ENCODE measurements at places on chromosomes 7 and 10. TPM values are rescaled to one million over a fixed set of nuclear protein-coding genes. Genes with fewer than 3 reads are reported as not detected.
A peak's percentile ranks its signal among the peaks of the same experiment; 100 is the strongest.

Gene SEC31B
- total RNA-seq: 2.0 TPM

Gene IL2RA
- total RNA-seq: not detected

Gene ITPRID1
- not detected for total RNA-seq

Gene TMEM72
- total RNA-seq: not detected

GRCh38 chr7:30463405-30464145 lies 15.0 kb downstream of the NOD1 start:
- H3K27ac ChIP-seq: no peak overlapping the region
- H3K4me1 ChIP-seq: peaks cover 36% of the 10 kb centered on the region
- DNase-seq: no peak
- H3K36me3 ChIP-seq: no peaks in the 10 kb centered on the region
- H3K4me3 ChIP-seq: no peak overlapping the region

- H3K36me3 ChIP-seq: no peaks in the 10 kb centered on the region
- H3K27ac ChIP-seq: peak overlapping the region; percentile 31
- no peaks in the 10 kb centered on the region for H3K27me3 ChIP-seq
- H3K4me1 ChIP-seq: no peaks in the 10 kb centered on the region
- no peak overlapping the region for H3K4me3 ChIP-seq
These were observed 208.6 kb downstream of the ZNF365 start for GRCh38 chr10:62582804-62583208.

DNA sequence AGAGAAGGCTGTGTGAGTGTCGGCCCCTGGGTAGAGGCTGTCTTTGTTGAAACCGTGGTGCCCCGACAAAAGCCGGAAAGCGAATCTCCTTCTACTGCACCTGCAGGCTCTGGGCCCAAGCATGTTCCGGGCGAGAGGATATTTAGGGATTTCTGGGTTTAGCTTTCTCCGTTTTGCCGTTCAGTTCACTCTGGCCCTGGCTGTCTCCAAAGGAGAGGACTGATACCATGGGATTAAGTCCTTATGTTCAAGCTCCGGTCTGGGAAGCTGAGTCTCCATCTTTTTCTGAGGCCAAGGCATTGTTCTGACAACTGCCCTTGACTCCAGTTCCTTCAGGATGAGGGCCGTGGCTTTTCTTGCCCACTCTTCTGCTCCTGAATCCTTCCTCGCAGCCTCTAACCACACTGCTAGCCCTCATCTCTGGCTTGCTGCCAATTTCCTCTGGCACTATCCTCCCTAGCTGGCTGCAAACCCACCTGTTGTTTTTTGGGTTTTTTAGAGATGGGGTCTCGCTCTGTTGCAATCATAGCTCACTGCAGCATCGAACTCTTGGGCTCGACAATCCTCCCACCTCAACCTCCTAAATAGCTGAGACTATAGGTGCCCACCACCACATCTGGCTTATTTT lies 206.8 kb downstream of the SKIDA1 start:
- no peaks in the 10 kb centered on the region for H3K27me3 ChIP-seq
- H3K4me1 ChIP-seq: no peaks in the 10 kb centered on the region
- H3K36me3 ChIP-seq: no peaks in the 10 kb centered on the region
- no peak overlapping the region for H3K27ac ChIP-seq
- H3K4me3 ChIP-seq: no peak overlapping the region

Measured in gastrocnemius medialis (tissue), 4 donors.